NCI-H510A (cell line): ENCODE measurements at places on chromosomes 16 and 17.

DNA sequence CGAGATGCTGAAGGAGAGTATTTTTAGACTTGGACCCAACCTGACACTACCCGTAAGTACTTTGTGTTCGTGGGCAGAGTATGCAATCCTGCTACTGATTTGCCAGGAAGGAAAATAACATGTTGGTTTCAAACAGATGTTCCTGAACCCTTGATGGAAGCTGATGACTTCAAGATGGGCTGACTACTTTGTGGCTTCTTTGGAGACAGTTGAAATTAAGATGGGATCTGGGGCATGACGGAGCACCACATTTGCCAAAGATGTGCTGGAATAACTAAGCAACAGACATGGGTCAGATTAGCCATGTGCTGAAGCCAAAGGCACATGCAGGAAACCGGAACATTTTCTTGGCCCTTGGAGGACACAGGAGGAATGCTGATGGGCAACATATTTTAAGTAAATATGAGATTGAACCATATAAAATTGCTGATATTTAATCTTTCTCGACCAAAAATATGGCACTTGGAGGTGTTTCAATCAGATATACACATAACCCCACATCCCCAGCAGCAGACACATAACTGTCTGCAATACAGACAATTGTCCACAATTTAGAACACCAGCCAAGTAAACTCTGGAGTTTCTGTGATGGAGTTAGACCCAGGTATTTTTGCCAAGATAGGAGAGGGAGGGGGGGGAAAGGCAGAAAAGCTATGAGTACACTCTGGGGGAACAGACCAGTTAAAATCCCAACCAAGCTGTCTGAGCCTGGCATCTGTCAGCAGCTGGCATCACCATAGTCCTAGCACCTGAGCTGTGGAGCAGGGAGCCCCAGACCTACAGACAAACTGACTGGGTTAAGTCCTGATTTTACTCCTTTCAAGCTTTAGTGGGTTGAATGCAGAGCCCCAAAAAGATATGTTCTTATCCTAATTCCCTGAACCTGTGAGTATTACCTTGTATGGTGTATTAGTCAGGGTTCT is 329.4 kb upstream of the CDH5 start:
- DNase-seq: no peak

DNA sequence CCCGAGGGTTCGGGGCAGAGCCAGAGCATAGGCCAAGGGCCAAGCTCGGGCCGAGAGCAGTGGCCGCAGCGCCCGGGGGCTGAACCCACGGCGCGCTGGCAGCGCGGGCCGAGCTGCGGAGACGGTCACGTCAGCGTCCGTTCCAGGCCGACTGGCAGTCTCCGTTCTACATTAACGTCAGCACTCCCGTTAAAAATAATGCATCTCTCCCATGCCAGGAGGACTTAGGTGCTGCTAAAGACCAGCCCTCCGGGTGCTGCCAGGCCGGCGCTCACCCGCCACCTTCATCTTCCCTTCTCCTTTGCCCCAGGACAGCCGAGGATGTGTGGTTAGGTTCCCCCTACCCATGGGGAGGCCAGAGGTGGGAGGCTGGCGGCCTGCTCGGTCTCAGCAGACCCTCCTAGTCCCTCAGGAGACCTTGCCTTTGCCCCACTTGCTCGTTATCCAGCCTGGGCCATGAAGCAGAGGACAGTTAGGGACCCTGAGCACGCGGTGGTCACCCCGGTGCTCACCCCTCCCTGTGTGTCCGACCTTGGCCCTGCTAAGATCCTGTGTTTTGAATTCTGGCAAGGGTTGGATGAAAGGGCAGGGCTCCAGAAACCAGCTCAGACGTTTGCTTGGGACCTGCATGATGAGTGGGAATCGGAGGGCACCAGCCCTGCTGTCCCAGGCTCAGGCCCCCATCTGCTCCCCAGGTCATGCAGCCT is 572 bp downstream of the MPG start:
- no peak for DNase-seq

- DNase-seq: no peak
These were observed 4.7 kb upstream of the RBBP6 start for GRCh38 chr16:24534620-24535019.

DNA sequence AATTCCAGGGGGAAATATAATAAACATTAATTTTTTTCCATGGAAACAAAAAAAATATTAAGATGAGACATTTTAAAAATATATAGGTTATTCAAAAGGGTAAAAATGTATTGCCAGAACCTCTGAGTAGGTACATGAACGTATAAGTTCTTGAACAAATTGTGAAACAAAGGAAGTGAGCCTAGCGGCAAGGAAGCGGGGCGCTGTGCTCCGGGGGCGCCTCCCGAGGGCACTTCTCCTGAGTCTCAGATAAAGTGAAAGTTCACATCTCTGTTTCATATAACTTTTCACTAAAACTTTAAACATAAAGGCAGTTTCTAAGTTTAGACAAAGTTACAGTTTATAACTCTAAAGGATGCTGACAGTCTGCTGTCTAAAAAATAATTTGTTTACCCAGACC is 52.3 kb downstream of the TNRC6C start:
- DNase-seq: no peak

GRCh38 chr17:27669850-27670249 is 38.9 kb downstream of the LGALS9 start:
- no peak for DNase-seq

GRCh38 chr17:68569346-68569745 is 31.8 kb downstream of the FAM20A start:
- DNase-seq: no peak
